ENCODE measurements at places on chromosomes 4 and X. TPM values are rescaled to one million over a fixed set of nuclear protein-coding genes. Genes with fewer than 3 reads are reported as not detected.

DNA sequence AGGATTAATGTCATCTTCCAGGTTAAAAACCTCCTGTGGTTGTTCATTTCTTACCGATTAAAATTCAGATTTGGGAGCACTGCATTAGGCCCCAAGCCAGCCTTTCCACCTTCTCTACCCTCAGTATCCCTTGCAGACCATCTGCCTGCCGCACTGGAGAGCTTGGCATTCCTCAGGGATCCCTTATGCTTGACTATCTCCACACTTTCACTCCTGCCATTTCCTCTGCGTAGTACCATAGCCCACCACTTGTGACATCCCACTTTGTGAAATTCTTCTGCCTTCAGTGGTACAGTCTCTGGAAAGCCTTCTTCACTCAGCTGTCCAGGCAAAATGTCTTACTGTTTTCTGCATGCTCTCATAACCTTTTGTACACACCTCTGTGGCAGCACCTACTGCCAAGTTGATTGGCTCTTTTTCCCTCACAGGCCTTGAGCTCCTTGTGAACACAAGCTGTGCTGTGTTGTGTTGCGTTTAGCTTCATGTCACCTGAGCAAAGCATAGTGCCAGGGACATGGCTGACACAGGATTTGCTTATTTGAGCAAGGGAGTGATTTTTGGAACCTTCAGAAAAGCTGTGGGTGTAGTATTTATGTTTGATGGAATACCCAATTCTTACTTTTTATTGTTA, 156.4 kb downstream of the ARX start:
- DNase-seq, result no peak

The CTAG2 gene
- total RNA-seq, result not detected

The TSC22D3 gene
- total RNA-seq, result 72.0 TPM

DNA sequence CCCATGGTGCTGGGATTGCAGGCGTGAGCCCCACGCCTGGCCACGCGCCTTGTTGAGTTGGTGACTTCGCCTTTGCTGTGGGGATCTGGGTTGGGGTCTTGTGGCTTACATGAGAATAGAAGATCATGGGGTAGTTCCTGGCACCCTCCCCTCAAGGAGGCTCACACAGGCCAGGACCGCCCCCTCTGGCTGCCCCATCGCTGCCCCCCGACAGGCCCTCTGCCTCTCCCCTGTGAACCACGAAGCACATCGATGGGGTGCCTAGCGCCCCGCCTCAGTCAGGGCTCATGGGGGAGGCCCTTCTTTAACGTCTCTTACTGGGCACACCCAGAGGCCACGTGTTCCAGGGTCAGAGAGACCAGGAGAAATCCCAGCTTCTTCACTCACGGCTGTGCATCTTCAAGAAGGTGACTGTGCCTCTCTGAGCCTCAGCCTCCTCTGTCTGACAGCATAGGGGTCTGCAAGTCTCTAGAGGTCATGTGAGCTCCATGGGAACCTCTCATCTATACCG, 23.6 kb upstream of the SPON2 start:
- peak; percentile 40 for DNase-seq

- DNase-seq, result no peak
These were observed 16.1 kb upstream of the EXOSC9 start for GRCh38 chr4:121784975-121785374.

DNA sequence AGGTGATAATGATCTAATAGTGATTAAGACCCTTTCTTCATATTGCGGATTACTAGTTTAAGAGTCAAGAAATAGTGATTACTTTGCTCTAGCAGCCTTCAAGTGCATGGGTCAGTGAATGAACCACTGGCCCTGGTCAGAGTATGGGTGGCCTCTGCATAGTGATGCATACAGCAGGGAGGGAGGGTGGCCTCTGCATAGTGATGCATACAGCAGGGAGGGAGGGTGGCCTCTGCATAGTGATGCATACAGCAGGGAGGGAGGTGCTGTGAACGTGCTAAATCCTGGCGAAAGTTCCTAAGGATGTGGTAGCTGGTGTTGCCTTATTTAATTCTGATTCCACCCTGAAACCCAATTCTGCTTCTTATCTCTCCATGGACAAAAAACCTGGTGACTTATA, 246.7 kb upstream of the ARSJ start:
- DNase-seq, result no peak

DNA sequence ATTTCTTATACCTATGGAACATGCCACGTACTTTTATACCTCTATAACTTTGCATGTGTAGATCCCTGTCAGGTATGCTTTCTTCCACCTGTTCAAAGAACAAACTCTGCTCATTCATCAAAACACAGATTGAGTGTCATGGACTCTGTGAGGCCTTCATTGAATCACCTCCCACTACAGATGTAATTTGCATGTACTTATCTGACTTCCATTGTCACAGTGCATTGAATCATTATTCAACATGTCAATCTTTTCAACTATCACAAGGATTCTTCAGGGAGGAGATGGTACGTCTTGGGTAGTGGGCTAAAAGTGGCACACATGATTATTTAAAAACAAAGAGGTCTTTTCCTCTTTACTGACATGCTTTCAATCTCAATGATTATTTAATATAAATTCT, 24.1 kb downstream of the SPOCK3 start:
- no peak for DNase-seq

- no peak for DNase-seq
These were observed 28.9 kb downstream of the NSD2 start for GRCh38 chr4:1900087-1900433.

- DNase-seq, result no peak
These were observed 66.0 kb upstream of the PLAC8 start for GRCh38 chr4:83180431-83180968.

- DNase-seq, result no peak
These were observed 247.8 kb upstream of the DKK2 start for GRCh38 chr4:107283587-107284559.

DNA sequence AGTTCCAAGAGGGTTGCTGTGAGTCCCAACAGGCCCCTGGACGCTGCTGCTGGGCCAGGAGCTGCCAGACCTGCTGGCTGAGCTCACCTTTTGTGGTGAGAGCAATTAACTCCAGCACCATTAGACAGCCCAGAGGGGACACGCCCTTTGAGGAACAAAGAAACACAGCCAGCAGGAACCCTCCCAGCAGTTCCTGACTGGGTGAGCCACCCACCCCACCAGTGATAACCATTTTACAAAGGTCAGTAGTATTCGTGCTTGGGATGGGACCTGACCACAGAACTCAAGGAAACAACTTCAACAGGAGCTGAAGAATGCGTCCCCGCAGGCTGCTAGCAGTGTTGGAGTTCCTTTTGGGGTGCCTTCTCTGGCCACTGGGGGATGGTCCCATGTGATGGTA, 38.8 kb upstream of the AFAP1 start:
- DNase-seq, result peak; percentile 30

The SPANXA1 gene
- not detected for total RNA-seq

The CT45A2 gene
- total RNA-seq, result not detected

Measured in Right ventricle myocardium inferior (tissue), 1 donor.